ENCODE measurements at places on chromosomes 1 and 21. TPM values are rescaled to one million over a fixed set of nuclear protein-coding genes. Genes with fewer than 3 reads are reported as not detected.

Gene OMA1
- 134 TPM for total RNA-seq

Gene RRAGC
- 17.7 TPM for total RNA-seq

Gene AGT
- 10.4 TPM for total RNA-seq

Gene EDARADD
- total RNA-seq, result under 0.01 TPM

Gene TMEM200B
- 6.8 TPM for total RNA-seq

Gene SLC5A9
- not detected for total RNA-seq

Gene SLC39A1
- 40.2 TPM for total RNA-seq

Gene OR2T29
- not detected for total RNA-seq

Gene PYCR2
- 17.7 TPM for total RNA-seq

Gene S100A8
- 67.3 TPM for total RNA-seq

Gene PDZK1
- under 0.01 TPM for total RNA-seq

Gene DPM3
- 13.6 TPM for total RNA-seq

Measured in skeletal muscle tissue (tissue), 5 donors.